ENCODE measurements at places on chromosomes 5 and 9.
A peak's percentile ranks its signal among the peaks of the same experiment; 100 is the strongest.

- DNase-seq, result no peak
Measured at GRCh38 chr9:100167915-100168654, 69.0 kb downstream of the INVS start.

GRCh38 chr9:116958881-116959280 lies 271.8 kb downstream of the TRIM32 start:
- no peak for DNase-seq

DNA sequence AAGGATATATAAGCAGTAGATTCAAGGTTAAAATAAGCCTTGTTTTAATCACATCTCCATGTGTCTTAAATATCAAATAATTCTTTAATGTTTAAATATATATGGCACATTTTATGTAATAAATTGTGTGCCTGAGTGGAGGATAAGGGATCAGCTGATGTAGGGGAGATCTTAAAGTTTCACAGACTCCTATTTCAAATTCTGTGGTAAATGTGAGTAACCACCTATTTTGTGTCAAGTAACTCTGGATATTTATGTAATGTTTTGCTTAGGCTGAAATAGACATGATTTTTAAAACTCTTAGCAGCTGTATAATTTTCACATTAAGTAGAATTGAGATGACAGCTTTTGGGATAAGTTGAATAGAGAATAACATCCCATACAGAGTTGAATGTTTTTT lies 41.3 kb upstream of the ITGA2 start:
- DNase-seq, result no peak

- no peak for DNase-seq
Measured at GRCh38 chr9:21764846-21765245, 37.6 kb upstream of the MTAP start.

DNA sequence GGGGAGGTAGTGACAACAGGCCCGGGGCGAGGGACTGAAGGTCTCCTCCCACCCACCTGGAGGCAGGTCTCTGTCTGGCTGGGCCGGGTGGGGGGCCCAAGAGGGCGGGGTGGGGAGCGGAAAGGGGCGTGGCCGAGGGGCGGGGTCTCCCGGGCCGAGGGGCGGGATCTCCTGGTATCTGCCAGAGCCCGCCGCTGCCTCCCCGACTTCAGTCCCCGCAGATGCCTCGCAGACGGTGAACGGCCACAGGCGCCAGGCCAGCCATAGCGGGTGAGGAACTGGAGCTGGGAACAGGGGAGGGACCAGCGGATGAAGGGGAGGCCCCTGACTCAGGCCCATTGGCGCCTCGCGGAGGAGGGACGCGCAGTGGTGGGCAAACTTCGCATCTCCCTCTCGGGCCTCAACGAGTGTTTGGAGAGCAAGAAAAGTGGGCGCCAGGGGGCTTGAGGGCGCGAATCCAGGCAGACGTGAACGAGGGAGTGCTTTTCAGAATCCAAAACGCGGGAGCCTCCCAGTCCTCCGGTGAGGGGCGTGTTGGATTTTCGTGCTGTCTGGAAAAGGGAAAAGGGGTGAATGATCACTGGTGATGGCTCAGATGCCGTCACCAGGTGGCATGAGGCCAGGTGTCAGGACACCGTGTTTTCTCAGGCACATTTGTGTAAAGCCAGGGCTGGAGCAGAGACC lies at the start of gene ADGRD2:
Gene ADGRD2 (plus strand): TSS at position 211 of the 684 bp plus-strand sequence. CDS start 1,216 bp downstream, outside the sequence.
- DNase-seq, result no peak

DNA sequence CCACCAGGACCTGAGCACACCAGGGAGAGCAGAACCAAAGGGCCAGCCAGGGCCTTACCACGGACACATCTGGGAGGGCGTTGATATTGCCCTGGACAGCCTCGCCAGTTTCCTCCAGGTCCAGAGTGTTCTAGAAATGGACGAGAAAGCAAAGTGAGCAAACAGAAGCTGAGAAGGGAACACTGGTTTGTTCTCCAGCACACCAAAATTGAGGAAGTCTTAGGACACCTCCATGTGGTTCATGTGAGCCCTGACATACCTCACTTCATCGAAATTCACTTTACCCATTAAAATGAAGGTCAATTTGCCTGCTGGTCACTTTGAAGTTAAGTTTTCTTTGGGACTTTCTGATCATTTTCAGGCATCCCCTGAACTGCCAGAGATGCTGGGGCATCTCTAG lies 20.1 kb upstream of the AKNA start:
- DNase-seq, result no peak

GRCh38 chr5:120803282-120803681 lies 339.2 kb downstream of the PRR16 start:
- DNase-seq, result no peak

DNA sequence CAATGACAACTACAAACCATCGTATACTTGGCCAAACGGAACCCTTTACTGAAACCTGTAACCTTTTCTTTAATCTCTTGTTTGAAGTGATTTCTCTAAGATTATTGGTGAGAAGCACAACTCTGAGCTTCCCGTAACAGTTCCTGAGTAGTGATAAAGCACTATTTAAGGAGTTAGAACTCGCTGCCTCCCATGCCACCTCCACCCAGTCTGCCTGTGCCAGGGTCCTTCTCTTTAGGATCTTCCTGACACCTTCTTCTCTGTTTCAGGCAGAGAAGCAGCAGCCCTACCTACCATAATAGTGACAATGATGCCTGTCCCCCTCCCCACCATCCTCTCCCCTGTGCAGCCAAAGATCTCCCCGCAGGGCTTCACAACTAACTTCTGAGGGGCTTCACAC lies 330.6 kb downstream of the ZSWIM6 start:
- no peak for DNase-seq

- no peak for DNase-seq
Measured at GRCh38 chr9:115691693-115692092, 461.9 kb upstream of the PAPPA start.

DNA sequence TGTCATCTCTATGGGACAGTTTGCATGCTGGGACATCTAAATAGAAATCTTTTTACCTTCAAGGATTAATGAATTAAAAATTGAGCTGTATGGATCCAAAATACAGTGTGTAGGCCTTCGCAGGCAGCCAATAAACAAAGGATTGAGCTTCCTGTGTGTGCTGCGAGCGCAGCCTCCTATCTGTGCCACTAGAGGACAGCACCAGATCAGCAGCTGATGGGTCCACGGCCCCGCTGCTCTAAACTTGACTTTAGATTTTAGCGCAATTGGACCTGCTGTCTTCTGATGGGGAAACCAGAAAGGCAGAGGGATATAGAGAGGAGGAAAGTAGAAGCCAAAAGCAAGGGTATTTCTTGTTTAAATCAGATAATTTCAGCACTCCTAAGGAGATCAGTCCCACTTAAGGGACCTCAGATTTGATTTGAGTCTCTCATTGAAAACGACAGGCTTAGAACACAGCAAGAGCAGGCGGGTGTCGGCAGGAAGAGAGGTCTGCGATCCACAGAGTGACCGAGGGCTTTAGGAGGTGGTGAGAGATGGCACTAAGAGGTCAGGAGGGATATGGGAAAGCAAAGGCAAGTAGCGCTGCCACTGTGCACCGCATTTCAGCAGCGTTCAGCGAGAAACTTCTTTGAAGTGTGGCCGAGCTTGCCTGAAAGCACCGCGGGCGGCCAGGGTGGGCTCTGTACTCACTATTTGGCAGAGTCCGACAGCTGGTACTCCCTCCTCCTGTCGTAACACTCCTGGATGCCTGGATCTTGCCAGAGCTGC lies 214.3 kb downstream of the GNA14 start:
- no peak for DNase-seq

- no peak for DNase-seq
Measured at GRCh38 chr9:33320568-33321261, 30.4 kb downstream of the NFX1 start.

- no peak for DNase-seq
Measured at GRCh38 chr9:124743686-124744348, 27.3 kb downstream of the NR6A1 start.

GRCh38 chr9:121943463-121943862 lies 149.6 kb downstream of the TTLL11 start:
- DNase-seq, result no peak

DNA sequence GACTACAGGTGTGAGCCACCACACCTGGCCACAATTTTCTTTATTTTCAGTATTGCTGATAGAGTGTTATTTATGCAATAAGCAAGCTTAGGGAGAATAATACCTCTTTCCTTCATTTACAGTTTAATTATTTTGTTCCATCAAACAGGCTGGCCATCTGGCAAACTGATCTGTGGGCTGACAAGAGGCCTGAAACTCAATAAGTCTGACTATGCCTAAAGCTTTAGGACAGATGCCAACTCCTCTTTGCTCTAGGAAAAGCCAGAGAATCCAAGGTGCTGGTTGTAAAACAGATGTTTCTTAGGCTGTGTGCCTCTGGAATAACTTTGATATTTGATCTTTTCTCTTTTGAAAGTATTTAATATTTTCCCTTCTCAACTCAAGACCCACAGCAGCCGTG lies 98.4 kb downstream of the TARS1 start:
- no peak for DNase-seq

DNA sequence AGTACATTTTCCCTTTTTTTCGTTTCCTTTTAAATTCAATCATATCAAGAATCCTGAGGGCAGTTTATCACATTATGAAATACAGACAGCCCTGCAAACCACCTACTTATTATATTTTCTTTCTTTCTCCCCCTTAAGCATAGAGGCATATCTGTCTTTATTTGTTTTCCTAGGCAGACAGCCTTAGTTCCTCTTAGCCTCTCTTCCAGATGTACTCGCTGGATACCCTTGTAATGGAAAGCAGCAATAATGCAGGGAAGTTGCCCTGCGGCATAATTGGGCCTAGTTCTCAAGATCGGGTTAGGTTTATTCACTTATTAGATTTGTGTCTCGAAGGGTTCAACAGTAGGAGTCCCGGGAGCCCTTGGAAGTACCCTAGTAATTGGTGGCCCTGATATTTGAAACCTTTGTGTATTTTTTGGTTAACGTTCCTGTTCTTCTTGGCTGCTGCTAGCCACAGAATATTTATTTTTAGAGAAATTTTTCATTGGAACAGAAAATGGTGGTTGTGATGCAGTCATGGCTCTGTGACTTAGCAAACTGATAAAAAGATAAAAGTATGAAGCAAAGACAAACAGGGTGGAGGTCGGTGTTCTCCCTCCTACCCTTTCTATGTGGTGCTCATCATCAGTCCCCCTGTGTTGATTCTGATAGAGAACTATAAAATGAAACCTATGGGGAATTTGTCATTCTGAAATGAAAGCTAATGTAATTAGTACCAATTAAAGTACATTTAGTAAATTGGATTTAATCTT lies 6.4 kb downstream of the TLE4 start:
- no peak for DNase-seq

- DNase-seq, result no peak
Measured at GRCh38 chr5:154159343-154159742, 31.2 kb upstream of the GALNT10 start.

- DNase-seq, result no peak
Measured at GRCh38 chr5:132477784-132478365, 12.7 kb downstream of the IRF1 start.

DNA sequence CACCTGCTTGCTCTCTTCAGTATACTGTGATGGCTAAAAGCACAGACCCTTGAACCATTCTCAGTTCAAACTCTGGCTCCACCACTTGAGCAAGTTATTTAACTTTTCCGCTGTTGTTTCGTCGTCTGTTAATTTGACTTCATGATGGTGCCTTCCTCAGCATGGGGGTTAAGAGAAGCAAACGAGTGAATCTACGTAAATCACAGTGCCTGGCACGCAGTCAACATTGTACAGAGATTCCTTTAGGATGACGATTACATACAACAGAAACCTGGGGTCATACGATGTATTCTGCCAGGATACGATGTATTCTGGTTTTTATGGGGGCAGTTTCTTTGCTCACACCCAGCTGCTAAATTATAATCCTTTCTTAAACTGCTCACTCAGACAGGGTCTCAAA lies 515.6 kb downstream of the CCDC171 start:
- DNase-seq, result no peak

DNA sequence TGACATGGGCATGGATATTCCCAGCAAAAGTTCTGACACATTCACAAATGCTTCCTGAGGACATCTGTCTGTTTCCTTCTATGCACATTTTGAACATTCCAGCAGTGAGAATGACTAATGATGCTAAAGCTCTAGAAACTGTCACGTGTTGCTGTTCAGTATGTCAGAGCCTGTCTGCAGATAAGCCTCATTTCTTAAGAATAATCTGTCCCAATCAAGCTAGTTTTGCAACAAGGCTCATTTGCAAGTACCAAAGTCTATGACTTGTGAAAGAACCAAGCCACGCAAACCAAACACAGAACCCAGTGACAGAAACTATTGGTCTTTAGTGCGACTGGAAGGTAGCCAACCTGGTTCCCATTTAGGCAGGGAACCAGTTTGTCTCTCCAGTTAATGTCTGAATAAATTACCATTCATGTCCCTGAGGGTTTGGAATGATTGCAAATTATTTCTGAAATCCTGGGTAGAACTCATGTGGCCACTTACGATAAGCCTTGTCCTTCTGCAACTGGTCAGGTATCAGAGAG lies 178.5 kb downstream of the C9orf152 start:
- DNase-seq, result no peak

DNA sequence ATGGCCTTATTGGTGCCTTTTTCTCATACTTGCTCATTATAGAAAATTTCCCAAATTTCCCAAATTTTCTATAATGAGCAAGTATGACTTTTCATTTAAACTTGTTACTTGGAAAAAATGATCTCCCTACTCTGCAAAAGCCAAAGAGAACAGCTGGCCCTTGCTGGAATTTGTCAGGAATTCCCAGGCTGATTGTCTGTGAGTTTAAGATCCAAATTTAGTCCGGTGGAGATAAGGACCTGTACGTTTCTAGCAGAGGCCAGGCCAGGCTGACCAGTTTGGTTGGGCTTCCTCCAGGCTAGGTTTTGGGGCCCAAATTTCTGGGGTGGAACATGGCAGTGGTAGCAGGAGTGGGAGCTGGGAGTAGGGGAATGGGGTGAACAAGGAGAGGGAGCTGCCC lies 51.9 kb downstream of the NEURL1B start:
- DNase-seq, result no peak

- no peak for DNase-seq
Measured at GRCh38 chr9:109252291-109252690, 68.6 kb downstream of the EPB41L4B start.

DNA sequence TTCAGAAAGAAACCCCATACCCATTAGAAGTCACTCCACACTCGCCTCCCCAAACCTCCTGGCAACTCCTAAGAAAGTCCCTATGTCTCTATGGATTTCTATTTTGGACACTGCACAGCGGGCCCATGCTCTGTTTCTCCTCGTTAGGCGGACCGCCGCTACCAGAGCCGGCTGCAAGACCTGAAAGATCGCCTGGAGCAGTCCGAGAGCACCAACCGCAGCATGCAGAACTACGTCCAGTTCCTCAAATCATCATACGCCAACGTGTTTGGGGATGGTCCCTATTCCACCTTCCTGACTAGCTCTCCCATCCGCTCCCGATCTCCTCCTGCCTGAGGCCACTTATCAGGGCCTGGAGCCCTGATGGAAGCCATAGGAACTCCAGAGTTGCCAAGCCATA lies 4.6 kb upstream of the GLE1 start:
- no peak for DNase-seq

GRCh38 chr9:5438301-5439162 lies 807 bp upstream of the PLGRKT start:
- DNase-seq, result peak; percentile 21

DNA sequence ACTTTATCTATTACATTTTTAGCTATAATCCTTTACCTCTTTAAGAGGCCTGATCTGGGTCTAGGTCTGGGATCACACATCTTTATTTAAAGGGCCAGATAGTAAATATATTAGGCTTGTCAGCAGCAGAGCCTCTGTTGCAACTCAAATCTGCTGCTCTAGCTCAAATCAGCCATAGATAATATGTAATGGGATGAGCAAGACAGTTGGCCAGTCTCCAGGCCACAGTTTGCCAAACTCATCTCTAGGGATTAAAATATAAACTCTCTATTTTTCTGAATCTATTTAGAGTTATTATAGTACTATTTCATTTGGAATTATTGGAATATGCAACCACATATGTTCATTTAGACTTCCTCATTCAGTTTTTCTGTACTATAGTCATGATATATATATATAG lies 115.9 kb upstream of the MINAR2 start:
- no peak for DNase-seq
